Stimulated activated CD8-positive, alpha-beta memory T cell treated with anti-CD3 and anti-CD28 coated beads, Interleukin-2, amount 100 ng/mL, for 1 hour (primary cell): ENCODE measurements at places on chromosomes 13 and 19.

GRCh38 chr13:111129465-111130115, 14.5 kb downstream of the ARHGEF7 start:
- DNase-seq: no peak

GRCh38 chr13:24407844-24408243, 98.5 kb downstream of the C1QTNF9 start:
- no peak for DNase-seq

GRCh38 chr13:40961214-40961613, 57.9 kb downstream of the ELF1 start:
- no peak for DNase-seq

DNA sequence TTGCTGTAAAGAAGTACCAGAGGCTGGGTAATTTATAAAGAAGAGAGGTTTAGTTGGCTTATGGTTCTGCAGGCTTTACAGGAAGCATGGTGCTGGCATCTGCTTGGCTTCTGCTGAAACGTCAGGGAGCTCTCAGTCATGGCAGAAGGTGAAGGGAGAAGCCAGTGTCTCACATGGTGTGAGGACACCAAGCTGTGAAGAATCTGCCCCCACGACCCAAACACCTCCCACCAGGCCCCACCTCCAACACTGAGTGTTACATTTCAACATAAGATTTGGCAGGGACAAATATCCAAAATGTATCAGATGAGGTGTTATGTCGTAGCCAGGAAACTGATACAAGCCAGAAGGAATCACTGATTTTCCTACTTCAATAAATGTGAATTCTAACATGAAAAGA, 136.5 kb downstream of the CYSLTR2 start:
- DNase-seq: no peak

DNA sequence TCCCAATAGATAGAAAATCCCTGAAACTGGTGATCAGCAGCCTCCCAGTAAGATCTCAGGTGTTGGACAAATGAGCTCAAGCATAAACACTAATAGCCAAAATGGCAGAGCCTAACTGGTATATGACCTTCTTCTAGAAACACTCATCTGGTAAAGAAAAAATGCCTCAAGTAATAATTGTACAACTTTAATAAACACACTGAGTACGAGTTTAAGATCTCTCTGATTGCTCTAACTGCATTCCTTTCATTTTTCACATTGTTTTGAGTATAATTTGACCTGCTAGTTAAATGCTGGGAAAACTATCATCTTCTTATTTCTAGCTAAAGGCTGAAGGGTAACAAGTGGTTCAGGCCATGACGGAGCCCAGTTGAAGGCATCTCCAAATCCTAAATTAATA, 2009.5 kb upstream of the PCDH20 start:
- no peak for DNase-seq

DNA sequence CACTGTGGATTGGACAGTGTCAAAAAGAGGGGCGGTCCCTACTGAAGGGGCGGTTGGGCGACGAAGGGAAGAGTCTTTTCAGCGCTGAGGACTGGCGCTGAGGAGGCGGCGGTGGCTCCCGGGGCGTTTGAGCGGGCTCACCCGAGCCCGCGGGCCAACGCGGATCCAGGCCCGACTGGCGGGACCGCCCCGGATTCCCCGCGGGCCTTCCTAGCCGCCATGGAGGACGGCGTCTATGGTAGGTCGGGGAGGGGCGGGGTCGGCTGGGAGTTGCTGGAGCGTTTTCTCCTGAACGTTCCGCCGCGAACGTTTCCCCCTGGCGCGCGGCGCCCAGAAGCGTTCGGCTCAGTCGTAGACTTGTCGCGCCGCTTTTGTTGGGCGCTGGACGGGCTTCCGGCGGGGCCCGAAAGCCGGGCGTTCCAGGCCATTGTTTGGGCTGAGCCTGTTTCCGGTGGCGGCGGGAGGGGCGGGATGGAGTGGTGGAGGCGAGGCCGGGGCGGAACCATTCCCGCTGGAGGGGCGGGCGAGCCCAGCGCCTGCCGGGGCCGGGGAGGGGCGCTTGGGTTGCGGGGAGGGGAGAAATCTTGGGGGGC, at the start of gene CYTH2:
CYTH2 (plus strand) TSS at position 81 of the 593 bp plus-strand sequence; CDS start at position 220, 139 bp downstream.
- DNase-seq: peak; percentile 37

DNA sequence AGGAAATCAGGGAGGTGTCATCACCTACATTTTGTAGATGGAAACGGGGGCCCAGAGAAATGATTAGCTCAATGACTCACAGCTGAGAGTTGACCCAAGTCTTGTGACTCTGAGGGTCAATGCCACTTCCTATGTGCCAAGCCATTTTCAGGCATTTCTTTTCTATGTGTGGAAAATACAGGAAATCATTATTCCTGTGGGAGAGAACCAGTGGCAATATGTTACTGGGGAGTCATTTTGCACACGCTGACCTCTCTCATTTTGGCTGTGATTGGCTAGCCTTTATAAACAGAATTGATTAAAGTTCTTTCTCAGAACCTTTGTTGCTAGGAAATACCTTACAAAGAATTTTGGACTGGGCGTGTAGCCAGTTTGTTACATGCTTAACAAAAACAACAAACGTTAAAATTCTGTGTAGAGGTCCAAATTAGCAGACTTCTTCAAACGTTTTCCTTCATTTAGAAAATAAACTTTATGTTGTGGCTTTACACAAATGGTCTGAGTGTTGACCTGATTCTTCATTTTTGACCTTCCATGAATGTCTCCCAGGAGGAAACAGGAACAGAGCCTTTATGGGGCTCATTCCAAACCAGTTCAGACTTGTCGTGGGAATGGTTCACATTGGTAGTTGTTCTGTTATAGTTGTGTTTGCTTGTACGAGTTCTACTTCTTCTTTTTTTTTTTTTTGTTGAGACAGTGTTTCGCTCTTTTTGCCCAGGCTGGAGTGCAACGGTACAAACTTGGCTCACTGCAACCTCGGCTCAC, 11.4 kb downstream of the PCCA start:
- DNase-seq: no peak

GRCh38 chr13:46350003-46350402, 37.0 kb downstream of the RUBCNL start:
- no peak for DNase-seq

GRCh38 chr19:16867211-16867610, 21.6 kb upstream of the F2RL3 start:
- DNase-seq: no peak

DNA sequence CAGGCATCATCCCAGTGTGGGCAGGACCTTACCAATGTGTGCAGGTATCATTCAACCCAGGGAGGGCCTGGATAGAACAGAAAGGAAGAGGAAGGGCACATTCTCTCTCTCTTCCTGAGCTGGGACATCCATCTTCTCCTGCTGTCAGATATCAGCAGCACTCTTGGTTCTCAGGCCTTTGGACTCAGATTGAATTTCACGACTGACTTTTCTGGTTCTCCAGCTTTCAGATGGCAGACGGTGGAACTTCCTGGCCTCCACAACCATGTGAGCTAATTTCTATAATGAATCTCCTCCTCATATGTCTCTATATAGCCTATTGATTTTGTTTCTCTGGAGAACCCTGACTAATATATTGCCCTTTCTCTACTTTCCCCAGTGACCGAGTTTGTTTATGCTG, 77.3 kb downstream of the OLFM4 start:
- no peak for DNase-seq

DNA sequence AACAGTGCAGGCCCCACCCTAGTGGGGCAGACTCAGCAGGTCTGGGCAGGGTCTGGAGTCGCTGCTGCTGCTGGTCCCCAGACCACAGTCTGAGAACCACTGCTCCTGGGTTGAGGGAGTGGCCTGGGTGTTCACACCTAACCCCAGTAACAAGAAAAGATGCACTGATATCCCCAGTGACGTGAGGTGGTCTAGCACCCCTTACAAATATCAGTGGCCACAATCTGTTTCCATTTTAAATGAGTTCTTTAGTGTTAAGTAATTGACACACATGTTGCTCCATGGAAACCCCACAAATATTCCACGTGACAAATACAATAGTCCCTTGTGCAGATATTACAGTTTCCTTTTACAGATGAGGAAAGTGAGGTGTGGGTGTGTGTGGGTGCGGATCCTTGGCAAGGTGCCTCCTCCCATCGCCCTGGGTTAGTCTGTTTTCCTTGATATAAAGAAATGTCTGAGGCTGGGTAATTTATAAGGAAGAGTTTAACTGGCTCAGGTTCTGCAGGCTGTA, 96.3 kb upstream of the GPR183 start:
- no peak for DNase-seq

- DNase-seq: no peak
Measured at GRCh38 chr13:45434556-45435371, 16.6 kb upstream of the SLC25A30 start.

- no peak for DNase-seq
Measured at GRCh38 chr19:14218620-14219330, 12.8 kb upstream of the ADGRL1 start.

- no peak for DNase-seq
Measured at GRCh38 chr19:55410168-55410567, 2.6 kb upstream of the UBE2S start.

DNA sequence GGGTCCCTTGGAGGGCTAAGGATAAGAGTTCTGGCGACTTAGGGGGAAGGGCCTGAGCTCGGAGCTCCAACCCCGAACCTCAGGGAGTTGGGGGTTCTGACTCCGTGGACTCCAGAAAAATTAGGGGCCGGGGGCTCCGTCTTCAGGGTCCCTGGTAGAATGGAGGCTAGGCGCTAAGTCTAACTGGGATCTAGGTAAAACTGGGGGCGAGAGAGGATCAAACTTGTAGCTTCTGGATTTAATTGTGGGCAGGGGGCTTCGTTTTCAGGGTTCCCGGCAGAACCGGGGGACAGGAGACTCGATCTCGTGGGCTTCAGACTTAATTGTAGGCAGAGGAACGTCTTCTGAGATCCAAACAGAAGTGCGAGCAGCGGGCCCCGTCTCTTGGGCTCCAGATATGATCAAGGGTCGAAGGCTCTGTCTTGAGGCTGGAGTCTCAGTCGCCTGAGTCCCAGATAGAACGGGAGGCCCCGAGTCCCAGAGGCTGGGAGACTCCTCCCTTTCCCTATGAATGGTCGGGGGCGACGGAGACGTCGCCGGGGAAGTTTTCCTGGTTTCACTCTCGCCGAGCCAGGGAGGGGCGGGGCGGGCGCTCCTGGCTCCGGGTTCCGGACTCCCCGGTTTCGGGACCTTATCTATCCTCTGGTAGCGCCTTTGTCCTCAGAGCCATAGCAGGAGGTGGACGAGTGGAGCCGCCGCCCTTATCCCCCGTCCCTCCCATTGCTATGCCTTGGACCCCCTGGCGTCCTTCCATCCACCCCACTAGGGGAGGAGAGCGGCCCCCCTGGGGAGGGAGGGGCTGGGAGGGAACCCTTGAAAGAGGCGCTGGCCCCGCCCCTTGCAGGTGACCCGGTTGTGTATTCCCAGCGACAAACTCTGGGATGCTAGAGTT, 1.3 kb downstream of the NECTIN2 start:
- DNase-seq: no peak

DNA sequence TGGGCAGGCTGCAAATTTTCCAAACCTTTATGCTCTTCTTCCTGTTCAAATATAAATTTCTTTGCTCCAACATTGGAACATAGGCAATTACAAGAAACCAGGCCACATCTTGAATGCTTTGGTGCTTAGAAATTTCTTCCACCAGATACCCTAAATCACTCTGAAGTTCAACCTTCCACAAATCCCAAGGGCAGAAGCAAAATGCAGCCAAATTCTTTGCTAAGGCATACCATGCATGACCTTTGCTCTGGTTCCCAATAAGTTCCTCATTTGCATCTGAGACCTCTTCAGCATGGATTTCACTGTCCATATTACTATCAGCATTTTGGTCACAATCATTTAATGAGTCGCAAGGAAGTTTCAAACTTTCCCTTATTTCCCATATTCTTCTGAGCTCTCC, 130.9 kb downstream of the DIAPH3 start:
- no peak for DNase-seq

DNA sequence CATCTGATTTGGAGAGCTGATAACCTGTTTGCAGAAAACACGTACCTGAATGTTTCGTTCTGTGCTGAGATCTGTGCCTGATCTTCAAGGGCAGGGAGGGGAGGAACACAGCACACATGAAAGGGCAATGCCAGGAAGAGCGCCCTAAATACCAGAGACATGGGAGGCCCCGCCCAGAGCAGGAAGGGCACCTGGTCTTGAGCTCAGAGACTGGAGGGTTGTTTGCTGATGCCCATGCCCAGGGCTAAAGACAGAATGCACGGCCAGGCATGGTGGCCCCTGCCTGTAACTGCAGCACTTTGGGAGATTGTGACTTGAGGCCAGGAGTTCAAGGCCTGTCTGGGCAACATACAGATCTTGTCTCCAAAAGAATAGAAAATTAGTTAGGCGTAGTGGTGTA, 183.2 kb downstream of the TUBA3C start:
- no peak for DNase-seq

- DNase-seq: peak; percentile 87
Measured at GRCh38 chr19:58439576-58440554, at the start of gene ZNF132. ZNF132 (minus strand) TSS chr19:58440153; CDS start chr19:58439821, 332 bp downstream.

- no peak for DNase-seq
Measured at GRCh38 chr13:26710166-26710565, 50.4 kb downstream of the GPR12 start.

DNA sequence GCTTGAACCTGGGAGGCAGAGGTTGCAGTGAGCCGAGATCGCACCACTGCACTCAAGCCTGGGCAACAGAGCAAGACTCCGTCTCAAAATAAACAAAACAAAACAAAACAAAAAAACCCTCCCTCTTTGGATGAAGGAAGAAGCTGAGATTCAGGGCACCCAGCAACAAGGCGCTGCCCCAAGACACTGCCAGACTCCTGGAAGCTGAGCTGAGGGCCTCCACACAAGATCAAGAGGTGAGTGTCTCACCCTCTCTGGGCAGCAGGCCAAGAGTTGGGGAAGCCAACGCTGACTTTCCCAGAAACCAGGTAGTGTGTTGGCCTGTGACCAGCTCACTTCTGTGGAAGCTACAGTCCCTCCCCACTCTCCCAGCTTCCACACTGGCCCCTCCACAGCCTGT, 3.7 kb upstream of the TYROBP start:
- DNase-seq: no peak

DNA sequence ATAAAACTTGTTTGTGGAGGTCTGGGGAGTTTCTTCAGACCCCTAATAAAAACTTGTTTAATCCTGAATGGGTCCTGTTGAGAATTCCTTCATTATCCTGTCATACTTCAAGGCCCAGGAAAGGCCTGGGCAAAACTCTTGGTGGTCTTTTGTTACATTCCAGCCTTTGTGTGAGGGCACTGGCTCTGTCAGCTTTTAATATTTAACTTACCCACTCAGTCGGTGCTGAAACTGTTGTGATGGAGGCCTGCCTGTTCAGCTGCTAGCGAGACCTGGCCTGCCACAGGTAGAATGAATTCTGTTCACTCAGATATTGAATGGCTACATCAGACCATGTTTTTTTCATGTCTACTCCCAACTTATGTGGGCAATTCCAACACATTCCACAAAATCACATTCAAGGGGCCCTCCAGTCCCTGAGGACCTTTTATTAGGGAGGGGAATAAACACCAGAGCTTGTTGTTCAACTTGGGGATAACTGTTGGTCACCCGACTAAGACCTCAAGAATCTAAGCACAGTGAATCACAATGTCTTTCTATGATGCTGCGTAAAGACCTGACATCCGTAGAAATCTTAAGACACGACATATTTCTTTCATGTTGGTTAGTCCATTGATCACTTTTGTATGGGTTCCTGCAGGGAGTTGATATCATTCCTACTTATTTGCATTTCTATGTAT, 12.5 kb downstream of the NLRP8 start:
- no peak for DNase-seq

GRCh38 chr13:111034811-111035210, 80.3 kb upstream of the ARHGEF7 start:
- DNase-seq: no peak
